ENCODE measurements at places on chromosomes 3 and 15. TPM values are rescaled to one million over a fixed set of nuclear protein-coding genes. Genes with fewer than 3 reads are reported as not detected.

The PGBD4 gene
- polyA plus RNA-seq = 1.3 TPM

The C15orf61 gene
- polyA plus RNA-seq = 4.0 TPM

The MYEF2 gene
- polyA plus RNA-seq = 11.6 TPM

The FGF7 gene
- polyA plus RNA-seq = 0.25 TPM

The CSTA gene
- not detected for polyA plus RNA-seq

The ARL8B gene
- polyA plus RNA-seq = 21.9 TPM

The RLBP1 gene
- polyA plus RNA-seq = not detected

The COL8A1 gene
- polyA plus RNA-seq = 16.7 TPM

The IFT80 gene
- 17.4 TPM for polyA plus RNA-seq

The CCRL2 gene
- polyA plus RNA-seq = not detected

The SKOR1 gene
- 0.18 TPM for polyA plus RNA-seq

The REC114 gene
- polyA plus RNA-seq = not detected

The TMEM212 gene
- not detected for polyA plus RNA-seq

DNA sequence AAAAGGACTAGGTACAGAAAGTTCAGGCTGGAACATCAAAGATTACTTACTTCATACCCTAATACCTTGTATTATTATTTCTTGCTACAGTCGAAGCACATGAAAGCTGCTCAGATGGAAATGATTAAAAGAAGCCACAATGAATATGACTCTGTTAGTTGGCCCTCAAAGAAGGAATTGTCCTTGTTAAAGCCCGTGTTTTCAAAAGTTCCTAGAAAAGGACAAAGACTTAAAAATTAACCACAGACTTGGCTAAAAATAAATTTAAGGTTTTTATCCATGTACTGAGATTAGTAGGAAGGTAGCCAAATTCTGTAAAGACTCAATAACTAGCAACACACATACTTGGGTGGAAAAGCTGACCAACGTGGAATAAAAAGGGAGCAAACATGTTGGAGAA lies 251.0 kb upstream of the RARB start:
- H3K4me3 ChIP-seq = no peak overlapping the region
- DNase-seq = no peak
- H3K27me3 ChIP-seq = no peaks in the 10 kb centered on the region
- H3K4me1 ChIP-seq = peaks cover 6% of the 10 kb centered on the region

DNA sequence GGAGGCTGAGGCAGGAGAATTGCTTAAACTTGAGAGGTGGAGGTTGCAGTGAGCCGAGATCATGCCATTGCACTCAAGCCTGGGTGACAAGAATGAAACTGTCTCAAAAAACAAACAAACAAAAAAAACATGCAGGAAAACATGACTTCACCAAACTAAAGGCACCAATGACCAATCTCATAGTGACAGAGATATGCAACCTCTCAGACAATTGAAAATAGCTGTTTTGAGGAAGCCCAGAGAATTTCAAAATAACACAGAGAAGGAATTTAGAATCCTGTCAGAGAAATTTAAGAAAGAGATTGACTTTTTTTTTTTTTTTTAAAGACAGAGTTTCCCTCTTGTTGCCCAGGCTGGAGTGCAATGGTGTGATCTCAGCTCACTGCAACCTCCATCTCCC lies 26.1 kb downstream of the NCBP2 start:
- H3K4me3 ChIP-seq = no peak overlapping the region

DNA sequence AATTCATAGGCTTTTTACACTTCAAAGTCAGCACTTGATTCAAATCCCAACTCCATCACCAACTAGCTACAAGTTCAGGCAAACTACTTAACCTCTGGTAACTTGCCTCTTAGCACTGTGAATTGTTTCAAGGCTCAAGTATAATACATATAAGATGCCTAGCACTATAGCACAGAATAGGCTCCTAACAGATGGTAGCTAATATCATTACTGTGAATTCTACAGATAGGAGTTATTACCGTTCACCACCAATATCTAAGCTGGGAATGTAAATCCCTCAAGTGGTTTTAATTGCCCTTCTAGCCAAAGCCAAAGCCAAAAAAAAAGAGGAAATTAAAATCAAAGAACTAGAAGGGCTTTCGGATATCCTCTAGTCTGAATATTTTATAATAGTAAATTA lies 15.4 kb downstream of the DLG1 start:
- peak; percentile 32 for DNase-seq
- H3K27me3 ChIP-seq = no peaks in the 10 kb centered on the region
- H3K4me3 ChIP-seq = no peak overlapping the region
- H3K27ac ChIP-seq = peak overlapping the region; percentile 29
- peaks cover 86% of the 10 kb centered on the region for H3K36me3 ChIP-seq
- H3K4me1 ChIP-seq = no peaks in the 10 kb centered on the region

- no peak overlapping the region for H3K27ac ChIP-seq
- H3K36me3 ChIP-seq = no peaks in the 10 kb centered on the region
- H3K27me3 ChIP-seq = no peaks in the 10 kb centered on the region
Observed at GRCh38 chr3:152290374-152290773, 21.6 kb downstream of the MBNL1 start.

- no peak for DNase-seq
- no peaks in the 10 kb centered on the region for H3K27me3 ChIP-seq
- no peak overlapping the region for H3K27ac ChIP-seq
- H3K4me1 ChIP-seq = no peaks in the 10 kb centered on the region
- no peaks in the 10 kb centered on the region for H3K36me3 ChIP-seq
- H3K4me3 ChIP-seq = no peak overlapping the region
Observed at GRCh38 chr3:65664931-65665330, 373.8 kb downstream of the MAGI1 start.

DNA sequence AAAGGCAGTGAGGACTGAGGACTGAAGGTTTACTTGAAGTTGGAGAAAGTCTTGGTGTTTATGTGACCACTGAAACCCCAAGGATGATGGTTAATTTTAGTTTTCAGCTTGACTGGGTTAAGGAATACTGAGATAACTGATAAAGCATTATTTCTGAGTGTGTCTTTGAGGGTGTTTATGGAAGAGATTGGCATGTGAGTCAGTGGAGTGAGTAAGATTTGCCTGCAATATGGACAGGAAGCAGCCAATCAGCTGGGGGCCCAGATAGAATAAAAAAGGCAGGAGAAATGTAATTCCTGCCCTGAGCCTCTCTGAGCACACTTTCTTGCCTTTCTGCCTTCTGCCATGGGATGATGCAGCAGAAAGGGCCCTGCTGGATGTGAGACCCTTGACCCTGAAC lies 92.4 kb downstream of the KBTBD8 start:
- H3K4me1 ChIP-seq = no peaks in the 10 kb centered on the region
- no peaks in the 10 kb centered on the region for H3K36me3 ChIP-seq
- H3K27ac ChIP-seq = no peak overlapping the region
- no peak for DNase-seq
- H3K27me3 ChIP-seq = no peaks in the 10 kb centered on the region

GRCh38 chr3:134003066-134003465 lies 26.7 kb downstream of the SLCO2A1 start:
- H3K27me3 ChIP-seq = no peaks in the 10 kb centered on the region
- H3K27ac ChIP-seq = peak overlapping the region; percentile 55
- no peaks in the 10 kb centered on the region for H3K36me3 ChIP-seq
- peaks cover 4% of the 10 kb centered on the region for H3K4me1 ChIP-seq
- no peak for DNase-seq
- H3K4me3 ChIP-seq = no peak overlapping the region

DNA sequence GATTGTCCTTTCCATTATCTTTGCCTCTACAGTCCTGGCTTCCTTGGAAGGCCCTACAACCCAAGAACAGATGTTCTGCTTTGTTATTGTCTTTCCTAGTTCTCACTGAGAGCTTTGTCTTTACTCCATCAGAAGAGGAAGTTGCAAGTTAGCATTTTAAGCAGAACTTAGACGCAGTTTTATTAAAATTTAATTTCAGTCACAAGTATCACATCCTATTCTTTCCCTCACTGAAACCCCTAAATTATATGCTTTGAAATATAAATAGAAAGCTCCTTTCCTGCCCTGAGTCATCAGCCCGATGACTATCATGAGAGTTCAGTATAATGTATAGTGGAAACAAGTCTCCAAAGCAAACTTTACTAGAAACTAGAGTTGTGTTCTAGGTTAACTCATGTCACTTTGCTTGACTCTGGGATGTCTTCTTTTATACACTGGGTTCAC lies 291.2 kb upstream of the RBMS3 start:
- no peak for DNase-seq
- H3K27me3 ChIP-seq = no peaks in the 10 kb centered on the region
- no peaks in the 10 kb centered on the region for H3K36me3 ChIP-seq
- no peaks in the 10 kb centered on the region for H3K4me1 ChIP-seq
- H3K4me3 ChIP-seq = no peak overlapping the region

GRCh38 chr15:83904107-83905040 lies 250.5 kb downstream of the ADAMTSL3 start:
- no peak overlapping the region for H3K27ac ChIP-seq
- H3K27me3 ChIP-seq = no peaks in the 10 kb centered on the region
- H3K4me1 ChIP-seq = no peaks in the 10 kb centered on the region
- no peak overlapping the region for H3K4me3 ChIP-seq

DNA sequence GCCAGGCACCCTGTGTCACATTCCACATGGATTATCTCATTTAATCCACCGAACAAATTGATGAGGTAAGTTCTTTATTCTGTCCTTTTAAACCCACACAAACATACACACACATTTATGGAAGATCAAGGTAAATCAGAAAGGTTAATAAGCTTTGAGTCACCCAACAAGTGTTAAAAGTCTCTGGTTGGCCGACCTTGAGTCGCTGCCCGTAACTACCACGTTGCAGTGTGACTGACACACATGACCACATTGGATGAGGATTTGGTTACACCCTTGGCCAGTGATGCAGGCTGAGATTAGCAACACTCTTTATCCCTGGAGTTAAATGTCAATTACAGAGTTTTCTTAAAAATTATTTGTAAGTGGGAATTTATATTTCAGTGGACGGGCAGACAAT lies 19.2 kb downstream of the FOXP1 start:
- H3K4me1 ChIP-seq = no peaks in the 10 kb centered on the region
- H3K27ac ChIP-seq = no peak overlapping the region
- H3K36me3 ChIP-seq = peaks cover 41% of the 10 kb centered on the region

GRCh38 chr3:118772547-118773011 lies 262.1 kb downstream of the IGSF11 start:
- no peaks in the 10 kb centered on the region for H3K27me3 ChIP-seq
- no peaks in the 10 kb centered on the region for H3K4me1 ChIP-seq
- H3K36me3 ChIP-seq = no peaks in the 10 kb centered on the region
- H3K27ac ChIP-seq = no peak overlapping the region
- no peak overlapping the region for H3K4me3 ChIP-seq
- no peak for DNase-seq

GRCh38 chr15:40335938-40336743 lies 4.6 kb downstream of the CCDC9B start:
- peaks cover 26% of the 10 kb centered on the region for H3K36me3 ChIP-seq
- H3K4me3 ChIP-seq = no peak overlapping the region
- H3K27me3 ChIP-seq = no peaks in the 10 kb centered on the region
- peaks cover 50% of the 10 kb centered on the region for H3K4me1 ChIP-seq

DNA sequence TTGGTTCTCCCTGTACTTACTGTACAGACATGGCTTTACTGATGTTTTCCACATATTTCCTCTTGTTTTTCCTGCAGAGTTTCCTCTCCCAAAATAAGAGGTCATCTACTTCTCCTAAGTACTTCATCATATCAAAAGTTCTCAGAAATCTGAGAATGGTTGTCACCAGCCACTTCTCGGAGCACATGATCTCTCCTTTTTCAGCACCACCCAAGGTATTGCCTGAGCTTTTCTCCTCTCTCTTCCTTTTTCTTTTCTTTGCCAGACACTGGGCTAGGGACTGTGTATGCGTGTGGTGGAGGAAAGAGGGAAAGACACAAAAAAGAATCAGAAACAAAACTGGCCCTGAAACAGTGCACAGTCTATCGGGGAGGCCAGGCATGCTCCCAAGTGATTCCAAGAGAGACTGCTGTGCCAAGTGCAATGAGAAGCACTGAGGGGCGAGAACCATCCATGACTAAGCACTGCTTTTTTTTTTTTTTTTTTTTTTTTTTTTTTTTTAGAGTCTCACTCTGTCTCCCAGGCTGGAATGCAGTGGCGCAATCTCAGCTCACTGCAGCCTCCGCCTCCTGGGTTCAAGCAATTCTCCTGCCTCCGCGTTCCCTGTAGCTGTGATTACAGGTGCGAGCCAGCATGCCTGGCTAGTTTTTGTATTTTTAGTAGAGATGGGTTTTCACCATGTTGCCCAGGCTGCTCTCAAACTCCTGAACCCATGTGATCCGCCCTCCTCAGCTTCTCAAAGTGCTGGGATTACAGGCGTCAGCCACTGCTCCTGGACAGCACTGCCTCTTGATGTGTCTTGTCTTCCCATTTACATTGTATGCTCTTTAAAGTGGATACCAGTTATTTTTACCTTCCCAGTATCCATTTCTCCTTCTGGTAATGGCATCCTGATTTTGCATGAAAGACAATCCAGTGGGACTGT lies 194.0 kb upstream of the FEZF2 start:
- H3K4me1 ChIP-seq = peaks cover 5% of the 10 kb centered on the region
- no peak for DNase-seq
- H3K27ac ChIP-seq = peak overlapping the region; percentile 40
- H3K36me3 ChIP-seq = no peaks in the 10 kb centered on the region

DNA sequence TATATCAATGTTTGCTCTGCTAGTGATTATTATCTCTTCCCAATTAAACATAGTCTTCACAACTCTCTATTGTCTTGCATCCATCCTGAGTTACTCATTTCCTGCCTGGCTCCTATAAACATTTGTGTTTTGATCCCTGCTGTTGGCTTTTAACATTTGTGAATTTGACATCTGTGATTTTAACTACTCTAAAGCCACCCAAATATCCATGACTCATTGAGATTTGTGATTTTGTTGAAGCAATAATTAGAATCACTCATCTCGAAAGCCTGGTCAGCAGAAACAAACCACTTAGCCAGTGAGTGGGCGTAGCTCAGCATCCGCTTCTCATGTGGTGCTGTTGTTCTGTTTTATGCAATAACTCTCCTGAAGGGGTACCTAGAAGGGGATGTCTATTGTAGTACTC lies 174.3 kb upstream of the ZBTB20 start:
- no peak overlapping the region for H3K27ac ChIP-seq
- no peaks in the 10 kb centered on the region for H3K4me1 ChIP-seq
- H3K27me3 ChIP-seq = no peaks in the 10 kb centered on the region
- DNase-seq = no peak
- H3K4me3 ChIP-seq = no peak overlapping the region

DNA sequence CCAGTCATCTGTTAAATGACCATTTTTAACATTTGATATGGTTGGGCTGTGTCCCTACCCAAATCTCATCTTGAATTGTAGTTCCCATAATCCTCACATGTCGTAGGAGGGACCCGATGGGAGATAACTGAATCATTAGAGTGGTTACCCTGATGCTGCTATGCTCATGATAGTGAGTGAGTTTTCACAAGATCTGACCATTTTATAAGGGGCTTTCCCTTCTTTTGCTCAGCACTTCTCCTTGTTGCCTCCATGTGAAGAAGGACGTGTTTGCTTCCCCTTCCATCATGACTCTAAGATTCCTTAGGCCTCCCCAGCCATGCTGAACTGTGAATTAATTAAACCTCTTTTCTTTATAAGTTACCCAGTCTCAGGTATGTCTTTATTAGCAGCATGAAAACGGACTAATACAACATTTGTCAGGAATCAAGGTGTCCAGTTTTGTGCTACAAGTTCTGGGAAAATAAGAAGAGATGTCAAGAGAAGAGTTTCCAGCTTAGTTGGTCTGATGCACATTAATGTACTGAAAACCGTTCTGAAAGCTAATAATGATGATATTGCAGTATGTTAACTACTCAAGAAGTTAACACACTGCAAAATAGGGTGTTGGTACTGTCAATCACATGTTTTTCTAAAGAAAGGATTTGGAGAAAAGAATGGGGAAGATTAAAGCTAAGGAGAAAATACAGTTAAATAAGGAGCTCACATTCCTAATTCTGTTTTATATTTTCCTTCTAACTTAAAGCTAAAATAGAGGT lies 67.9 kb downstream of the ATP8B4 start:
- H3K27ac ChIP-seq = no peak overlapping the region
- no peaks in the 10 kb centered on the region for H3K27me3 ChIP-seq
- no peak for DNase-seq
- H3K4me1 ChIP-seq = no peaks in the 10 kb centered on the region
- no peak overlapping the region for H3K4me3 ChIP-seq
- H3K36me3 ChIP-seq = no peaks in the 10 kb centered on the region
